ENCODE measurements at places on chromosomes 11 and 22.

- DNase-seq, result no peak
Measured at GRCh38 chr11:1111545-1112212, 37.0 kb downstream of the MUC2 start.

DNA sequence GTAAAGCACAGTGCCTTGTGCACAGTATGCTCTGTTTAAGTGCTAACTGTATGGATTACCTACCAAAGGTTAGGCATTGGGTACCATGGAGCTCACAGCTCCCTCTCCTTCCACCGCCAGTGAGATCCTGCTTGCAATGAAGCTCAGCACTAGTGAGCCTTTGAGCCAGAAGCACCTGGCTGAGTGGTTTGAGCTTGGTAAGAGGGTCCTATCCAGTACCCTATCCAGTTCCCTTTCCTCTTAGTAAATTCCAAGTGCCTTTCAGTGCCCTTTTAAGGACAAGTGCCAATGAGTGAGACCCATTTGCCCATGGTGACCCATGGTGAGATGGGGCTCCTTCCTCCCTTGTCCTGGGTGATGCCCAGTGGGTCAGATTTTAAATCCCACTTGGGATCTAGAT lies 43.1 kb upstream of the NAV2 start:
- DNase-seq, result no peak

DNA sequence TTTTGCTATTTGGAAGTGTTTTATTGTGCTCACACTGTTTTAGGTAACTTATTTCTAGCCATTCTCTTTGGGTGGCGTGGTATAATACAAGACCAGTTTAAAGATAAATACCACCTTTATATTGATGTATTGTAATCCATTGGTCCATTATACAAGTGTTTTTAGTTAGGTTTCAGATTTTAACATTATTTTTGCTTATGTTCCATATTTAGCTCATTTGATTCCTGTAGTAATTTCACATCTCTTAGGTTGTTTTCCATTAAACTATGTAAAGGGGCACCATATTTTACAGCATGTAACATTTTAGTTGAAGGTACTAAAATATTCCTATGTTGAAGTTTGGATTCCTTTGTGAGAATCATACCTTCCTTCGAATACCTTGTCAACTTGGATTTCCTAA lies 20.1 kb downstream of the EED start:
- no peak for DNase-seq

- DNase-seq, result no peak
Measured at GRCh38 chr22:46909237-46910030, 147.0 kb downstream of the TBC1D22A start.

DNA sequence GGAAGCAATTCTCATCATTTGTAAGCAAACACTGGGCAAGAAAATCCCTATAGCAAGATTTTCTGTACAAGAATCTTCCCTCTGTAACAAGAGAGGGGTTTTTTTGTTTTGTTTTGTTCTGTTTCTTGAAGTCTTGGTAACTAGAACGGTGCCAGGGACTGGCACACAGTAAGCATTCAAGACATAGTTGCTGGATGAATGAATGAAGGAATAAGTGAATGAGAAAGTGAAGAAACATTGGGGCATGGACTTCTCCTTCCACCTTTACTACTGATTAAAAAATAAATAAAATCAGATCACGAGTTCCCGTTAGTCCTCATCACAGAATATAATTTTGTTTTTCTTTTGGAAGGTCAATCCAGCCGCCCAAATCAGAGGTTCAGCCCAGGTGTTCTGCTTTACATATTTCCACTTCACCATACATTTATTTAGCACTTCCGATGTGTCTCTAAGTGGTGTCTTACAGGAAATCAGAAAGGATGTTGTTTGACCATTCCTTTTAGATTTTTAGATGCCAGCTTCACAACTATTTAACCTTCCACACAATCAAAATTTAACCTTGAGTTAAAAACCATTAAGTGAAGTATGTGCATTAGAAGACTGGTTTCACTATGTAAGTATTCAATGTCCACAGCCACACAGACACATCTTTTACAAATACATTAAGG lies 281.2 kb downstream of the CADM1 start:
- DNase-seq, result no peak

- DNase-seq, result no peak
Measured at GRCh38 chr11:94153320-94153719, 24.7 kb downstream of the PANX1 start.

DNA sequence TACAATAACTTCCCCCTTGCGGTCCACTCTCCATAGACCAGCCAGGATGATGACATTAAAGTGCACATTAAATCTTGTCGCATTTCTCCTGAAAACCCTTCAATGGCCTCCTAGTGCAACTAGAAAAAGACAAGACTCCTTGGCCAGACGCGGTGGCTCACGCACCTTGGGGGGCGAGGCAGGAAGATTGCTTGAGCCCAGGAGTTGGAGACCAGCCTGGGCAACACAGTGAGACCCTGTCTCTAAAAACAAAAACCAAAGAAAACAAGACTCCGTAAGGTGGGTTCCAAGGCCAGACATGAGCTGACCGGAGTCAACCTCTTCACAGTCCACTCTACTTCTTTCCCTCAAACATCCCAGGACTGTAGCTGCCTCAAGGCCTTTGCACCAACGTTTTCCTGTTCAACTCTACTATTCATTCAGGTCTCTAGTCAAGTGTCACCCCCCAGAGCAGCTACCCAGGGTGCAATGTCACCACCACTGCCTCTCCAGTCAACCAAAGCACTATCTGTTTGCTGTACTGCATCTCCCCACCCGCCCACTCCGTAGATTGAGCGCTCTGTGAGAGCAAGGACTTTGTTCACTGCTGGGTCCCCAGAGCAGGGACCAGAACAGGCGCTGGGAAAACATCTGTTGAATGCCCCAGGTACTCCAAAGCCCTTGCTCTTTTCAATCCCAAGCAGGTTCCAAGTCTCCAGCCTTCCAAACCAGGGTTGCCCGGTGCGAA lies 739 bp downstream of the ZMAT5 start:
- peak; percentile 7 for DNase-seq

GRCh38 chr22:35627267-35628041 lies 10.3 kb upstream of the MB start:
- peak; percentile 22 for DNase-seq

- DNase-seq, result no peak
Measured at GRCh38 chr22:25741692-25742626, at the start of gene MYO18B. Gene MYO18B, plus strand, starts transcription at chr22:25742188. Its CDS starts 18,905 bp downstream, at chr22:25761093.

DNA sequence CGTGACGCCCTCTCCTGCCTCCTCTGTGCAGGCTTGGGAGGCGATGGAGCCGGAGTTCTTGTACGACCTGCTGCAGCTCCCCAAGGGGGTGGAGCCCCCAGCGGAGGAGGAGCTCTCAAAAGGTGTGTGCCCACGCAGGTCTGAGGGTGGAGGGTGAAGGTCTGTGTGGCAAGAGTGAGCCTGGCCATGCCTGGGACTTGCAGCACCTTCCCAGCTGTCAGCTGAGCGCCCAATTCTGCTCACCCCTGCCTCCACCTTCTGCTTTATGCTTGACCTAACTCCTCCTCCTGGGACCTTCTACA lies 2.5 kb downstream of the PARVG start:
- DNase-seq, result no peak

DNA sequence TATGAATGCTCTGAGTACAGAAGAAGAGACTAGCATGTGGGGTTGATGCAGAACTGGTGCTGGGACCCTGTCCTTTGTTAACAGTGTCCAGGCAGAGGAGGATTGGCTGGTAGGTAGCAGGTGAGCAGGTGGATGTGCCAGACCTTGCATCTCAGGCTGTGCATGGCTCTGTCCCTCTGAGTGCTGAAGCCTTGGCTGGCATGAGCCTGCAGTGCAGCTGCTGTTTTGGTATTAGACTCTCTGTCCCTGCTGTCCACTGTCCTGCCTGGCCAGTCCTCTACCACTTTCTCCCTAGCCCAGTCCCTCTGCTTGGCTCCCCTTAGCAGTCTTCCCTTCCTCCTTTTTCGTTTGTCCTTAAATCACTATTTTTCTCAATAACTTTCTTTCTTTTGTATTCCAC lies 213.6 kb upstream of the ZBED5 start:
- no peak for DNase-seq
